Activated gamma-delta T cell treated with anti-CD3 and anti-CD28 coated beads, Interleukin-2, amount 50 U/mL, for 16 hours (primary cell): ENCODE measurements at places on chromosomes 3 and 15.
A peak's percentile ranks its signal among the peaks of the same experiment; 100 is the strongest.

DNA sequence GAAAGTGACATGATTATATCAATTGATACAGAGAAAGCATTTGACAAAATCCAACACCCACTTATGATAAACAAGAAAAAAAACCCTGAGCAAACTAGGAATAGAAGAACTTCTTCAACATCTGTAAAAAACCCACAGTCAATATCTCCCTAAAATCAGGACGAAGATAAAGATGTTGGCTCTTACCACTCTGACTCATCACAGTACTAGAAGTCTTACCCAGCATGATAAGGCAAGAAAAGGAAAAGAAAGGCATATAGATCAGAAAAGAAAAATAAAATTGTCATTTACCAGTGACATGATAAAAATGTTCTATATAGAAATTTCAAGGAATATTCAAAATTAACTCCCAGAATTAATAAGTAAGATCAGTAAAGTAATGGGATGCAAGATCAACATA lies 7.2 kb upstream of the FBXW12 start:
- DNase-seq = no peak

DNA sequence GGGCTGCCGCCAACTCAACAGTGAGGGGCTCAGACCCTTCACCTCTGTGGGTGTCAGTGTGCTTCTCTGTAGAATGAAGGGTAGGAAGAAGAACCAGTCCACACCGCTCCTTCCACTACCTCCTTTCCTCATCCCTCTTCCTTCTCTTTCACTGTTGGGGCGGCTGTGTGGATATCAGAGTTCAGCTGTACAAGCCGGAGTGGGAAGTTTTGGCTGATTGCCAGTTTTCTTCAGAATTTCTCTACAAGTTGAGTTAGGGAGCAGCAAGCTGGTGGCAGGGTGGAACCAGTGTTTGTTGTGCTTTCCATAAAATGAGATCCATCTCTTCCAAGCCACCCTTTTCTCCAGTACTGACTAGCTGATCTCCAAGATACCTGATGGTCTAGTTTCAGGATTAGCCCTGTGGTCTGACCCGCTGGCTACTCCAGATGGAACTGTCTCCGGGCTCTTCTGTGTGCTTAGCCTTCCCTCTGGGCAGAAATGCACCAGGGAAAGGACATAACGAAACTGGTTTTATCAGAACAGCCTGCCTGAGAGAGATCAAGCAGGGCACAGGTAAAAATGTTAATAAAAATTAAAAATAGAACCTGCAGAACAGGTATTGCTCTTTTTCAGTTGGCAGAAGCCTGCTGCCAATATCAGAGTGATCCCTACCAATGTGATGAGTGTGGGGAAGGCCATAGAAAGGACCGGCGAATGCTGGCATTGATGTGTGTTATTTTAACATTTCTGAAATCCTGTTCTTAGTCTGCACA lies 169.9 kb upstream of the TSC22D2 start:
- DNase-seq = no peak

GRCh38 chr3:152328841-152329240 lies 60.1 kb downstream of the MBNL1 start:
- DNase-seq = no peak

GRCh38 chr3:74067296-74067695 lies 442.6 kb upstream of the PDZRN3 start:
- no peak for DNase-seq

DNA sequence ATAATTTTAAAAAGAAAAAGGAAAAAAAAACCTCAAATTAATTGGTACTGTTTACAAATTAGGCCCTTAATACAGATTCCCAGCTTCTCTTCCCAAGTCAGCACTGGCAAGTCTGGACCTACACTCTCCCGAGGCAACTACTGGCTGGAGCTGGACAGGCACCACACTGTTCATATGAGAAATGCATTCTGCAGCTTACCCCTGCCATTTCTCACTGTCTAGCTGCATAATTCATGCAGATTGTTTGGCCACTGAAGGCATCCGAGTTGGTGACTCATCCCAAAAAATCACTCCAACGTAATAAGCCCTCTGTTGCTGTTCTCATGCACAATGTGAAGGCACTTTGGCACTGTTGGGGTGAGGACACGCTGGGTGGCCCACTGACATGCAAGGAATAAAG lies 45.3 kb downstream of the ROPN1B start:
- no peak for DNase-seq

DNA sequence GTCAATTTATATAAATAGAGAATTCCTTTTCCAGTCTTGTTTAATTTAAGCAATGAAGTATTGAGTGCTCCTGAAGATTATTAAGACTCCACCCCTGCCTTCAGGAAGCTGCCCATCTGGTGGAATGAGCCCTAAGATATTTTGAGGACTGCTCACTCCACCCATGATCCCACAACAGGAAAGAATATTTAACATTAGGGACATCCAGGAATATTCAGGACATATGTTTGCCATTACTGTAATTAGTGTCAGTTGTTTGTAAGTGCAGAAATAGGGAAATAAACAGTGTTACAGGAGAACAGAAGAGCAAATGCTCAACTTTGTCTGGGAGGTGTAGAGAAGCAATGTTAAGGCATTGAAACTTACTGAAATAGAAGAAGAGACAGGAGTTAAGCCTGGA lies 375.0 kb downstream of the ROBO2 start:
- DNase-seq = no peak

- DNase-seq = no peak
Measured at GRCh38 chr15:69161079-69161877, 843 bp downstream of the GLCE start.

GRCh38 chr15:40323953-40324937 lies 753 bp downstream of the INAFM2 start:
- no peak for DNase-seq

DNA sequence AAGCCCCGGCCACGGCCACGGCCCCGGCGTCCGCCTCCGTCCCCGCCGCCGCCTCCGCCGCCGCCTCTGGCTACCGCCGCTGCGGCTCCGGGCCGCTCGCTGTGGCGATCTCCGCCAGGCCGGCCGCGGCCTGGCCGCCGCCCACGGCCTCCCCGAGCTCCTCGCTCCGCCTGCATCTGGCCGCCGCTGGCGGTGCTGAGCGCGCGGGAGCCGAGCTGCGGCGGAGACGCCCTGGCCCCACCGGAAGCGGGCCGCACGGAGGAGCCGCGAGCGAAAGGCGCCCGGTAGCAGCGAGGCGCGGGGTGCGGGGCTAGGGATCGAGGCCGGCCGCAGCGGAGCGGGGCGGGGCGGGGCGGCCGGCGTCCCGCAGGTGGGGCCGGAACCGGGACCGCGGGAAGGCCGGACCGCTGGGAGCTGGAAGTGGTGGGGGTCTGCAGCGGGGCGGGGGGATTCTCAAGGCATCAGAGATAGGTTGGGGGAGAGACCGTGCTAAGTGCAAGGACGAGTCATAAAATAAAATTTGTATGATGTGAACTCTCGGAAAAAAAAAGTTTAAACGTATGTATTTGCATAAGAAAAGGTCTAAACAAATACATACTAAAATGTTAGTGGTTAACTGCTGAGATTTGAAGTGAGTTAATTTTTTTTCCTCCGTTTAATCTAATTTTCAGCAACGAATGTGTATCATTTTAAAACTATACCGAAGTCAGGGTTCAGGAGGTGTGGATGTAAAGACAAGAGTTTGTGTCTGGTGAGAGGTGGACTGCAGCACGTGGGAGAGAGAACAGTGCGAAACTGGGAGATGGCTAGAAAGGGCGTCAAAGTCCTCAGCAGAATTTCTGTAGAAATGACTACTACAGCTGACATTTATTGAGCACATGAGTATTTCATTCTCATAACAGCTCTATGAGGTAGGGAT lies at the start of gene AVEN:
Gene AVEN, minus strand, starts transcription at position 334 of the 919 bp plus-strand sequence. Its CDS starts 158 bp downstream, at position 176.
- peak; percentile 31 for DNase-seq

- DNase-seq = no peak
Measured at GRCh38 chr3:94525043-94525442, 462.2 kb downstream of the NSUN3 start.

DNA sequence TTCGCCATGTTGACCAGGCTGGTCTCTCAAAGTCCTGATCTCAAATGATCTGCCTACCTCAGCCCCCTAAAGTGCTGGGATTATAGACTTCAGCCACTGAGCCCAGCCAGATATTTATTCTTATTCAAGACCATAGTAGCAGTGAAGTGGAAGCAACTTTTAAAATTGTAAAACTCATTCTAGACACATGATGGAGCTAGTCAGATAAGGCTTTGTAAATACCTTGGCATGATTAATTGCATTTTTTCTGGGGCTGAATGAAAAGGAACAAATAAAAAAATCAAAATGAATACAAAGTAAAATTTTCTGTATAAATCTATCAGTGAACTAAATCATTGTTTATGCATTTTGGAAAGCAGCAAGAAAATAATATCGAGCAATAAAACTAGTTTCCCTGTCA lies 4.1 kb upstream of the MYO1E start:
- no peak for DNase-seq

DNA sequence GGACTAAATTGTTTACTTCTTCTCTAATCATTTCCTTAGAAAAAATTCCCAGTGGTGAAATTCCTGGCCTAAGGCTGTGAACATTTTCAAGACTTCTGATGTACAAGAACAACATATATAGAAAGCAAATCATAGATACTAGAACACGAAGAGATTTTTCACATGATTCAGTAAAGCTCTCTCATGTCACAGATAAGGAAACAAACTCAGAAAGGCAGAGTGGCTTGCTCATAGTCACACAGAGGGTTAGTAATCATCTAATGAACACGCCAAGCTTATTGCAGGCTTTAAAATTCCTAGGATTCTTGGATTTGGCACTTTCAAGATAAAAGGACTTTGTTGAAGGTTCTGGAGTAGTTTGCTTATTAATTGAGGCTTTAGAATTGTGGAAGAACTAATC lies 26.2 kb downstream of the CRTAP start:
- no peak for DNase-seq

GRCh38 chr15:57445872-57446271 lies 69.6 kb downstream of the CGNL1 start:
- DNase-seq = no peak

DNA sequence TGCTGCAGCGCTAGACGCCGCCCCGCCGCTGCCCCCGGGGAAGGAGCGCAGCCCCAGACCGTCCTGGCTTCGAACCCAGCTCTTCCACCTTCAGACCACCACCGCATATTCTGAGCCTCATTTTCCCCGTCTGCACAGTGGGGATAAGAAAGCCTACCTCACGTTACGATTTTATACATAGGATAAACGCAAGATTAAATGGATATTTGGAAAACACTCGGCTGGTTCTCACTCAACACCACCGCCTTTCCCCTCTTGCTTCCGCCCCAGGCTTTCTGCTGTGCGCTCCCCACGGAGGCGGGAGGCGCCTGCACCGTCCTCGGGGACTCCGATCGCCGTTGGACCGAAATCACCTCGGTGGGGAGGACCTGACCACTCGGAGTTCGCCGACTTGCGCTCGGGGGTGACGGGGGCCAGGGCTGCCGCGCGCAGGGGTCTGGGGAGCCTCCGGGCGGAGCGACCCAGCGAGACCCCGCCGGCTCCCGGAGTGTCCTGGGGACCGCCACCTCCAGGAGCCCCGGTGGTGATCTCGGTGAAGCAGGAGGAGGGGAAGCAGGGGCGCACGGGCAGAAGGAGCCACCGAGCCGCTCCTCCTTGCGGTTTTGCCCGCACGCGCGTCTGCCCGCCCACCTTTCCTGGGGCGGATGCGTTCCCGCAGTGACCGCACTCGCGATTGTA lies 4.0 kb downstream of the FBXL22 start:
- DNase-seq = peak; percentile 30

DNA sequence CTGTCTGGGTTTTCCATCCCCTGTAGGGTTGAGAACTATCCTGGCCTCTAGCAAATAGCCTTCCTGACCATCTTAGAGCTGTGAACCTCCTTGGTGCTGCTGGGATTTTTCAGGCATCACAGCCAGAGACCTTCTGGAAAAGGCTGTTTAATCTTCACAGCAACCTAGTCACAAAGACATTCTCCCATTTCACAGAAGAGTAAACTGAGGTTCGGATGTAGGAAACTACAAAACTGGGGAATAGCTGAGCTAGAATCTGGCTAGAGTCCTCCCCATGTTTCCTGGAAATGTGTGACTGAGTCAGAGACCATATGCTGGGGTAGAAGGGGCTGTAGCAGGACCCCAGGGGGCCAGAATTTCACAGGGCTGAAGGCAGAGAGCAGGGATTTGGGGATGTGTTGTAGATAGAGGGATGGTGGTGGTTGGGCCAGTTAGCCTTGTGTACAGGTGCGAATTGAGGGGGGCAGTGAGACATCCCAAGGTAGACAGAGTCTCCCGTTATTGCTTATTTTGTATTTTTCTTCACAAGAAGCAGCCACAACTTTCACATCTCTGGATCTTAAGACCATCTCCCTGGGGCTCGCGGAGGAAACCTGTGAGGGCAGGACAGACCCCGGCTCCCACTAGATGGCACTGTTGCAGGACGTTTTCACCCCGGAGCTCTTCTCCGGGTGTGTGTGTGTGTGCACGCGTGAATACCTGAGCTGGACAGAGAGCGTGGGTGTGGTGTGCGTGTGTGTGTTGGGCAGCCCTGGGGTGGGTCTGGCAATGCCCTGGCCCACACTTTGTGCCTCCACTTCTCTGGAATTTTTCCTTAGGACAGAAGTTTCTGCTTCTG lies 66.9 kb upstream of the PRR23C start:
- DNase-seq = peak; percentile 22

DNA sequence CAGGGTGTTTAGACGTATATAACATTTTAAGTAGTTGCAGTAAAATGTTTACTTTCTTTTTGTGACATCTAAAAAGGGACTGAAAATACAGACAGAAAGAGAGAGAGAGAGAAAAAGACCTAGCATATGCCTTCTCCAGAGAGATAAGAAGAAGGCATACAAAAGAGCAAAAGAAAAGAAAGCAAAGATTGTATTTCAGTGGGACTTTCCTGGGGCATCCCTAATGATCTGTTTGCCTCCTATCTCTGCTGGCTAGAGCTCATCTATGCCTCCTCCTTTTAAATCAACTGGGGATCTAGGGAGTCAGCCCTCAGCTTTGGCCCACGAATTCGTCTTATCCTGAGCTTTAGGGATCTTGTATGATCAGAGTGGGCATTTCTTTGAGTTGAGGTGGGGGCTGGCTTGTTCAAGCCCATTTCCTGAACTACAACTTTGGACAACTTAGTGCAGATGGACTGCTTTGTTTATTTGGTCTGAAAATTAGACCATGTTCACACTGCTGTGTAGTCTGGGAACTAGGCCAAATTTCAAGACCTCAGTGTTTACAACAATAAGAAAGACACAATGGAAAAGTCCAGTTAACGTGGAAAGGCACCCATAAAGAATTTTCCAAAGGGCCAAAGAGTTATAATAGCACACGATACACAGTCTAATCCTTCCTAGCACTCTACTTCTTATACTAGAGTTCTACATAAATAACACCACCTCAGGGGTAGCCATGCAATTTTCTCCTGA lies 61.0 kb downstream of the ATP8B4 start:
- DNase-seq = no peak
